ENCODE measurements at places on chromosomes 13 and 19.
A peak's percentile ranks its signal among the peaks of the same experiment; 100 is the strongest.

- no peak for DNase-seq
Measured at GRCh38 chr19:40216013-40216776, 2.0 kb downstream of the TTC9B start.

GRCh38 chr19:56821209-56821608 lies 19.3 kb downstream of the PEG3 start:
- no peak for DNase-seq

- DNase-seq: peak; percentile 36
Measured at GRCh38 chr19:10346509-10346908, 7.1 kb upstream of the ICAM3 start.

GRCh38 chr19:34722353-34722752 lies 11.7 kb upstream of the ZNF181 start:
- no peak for DNase-seq

DNA sequence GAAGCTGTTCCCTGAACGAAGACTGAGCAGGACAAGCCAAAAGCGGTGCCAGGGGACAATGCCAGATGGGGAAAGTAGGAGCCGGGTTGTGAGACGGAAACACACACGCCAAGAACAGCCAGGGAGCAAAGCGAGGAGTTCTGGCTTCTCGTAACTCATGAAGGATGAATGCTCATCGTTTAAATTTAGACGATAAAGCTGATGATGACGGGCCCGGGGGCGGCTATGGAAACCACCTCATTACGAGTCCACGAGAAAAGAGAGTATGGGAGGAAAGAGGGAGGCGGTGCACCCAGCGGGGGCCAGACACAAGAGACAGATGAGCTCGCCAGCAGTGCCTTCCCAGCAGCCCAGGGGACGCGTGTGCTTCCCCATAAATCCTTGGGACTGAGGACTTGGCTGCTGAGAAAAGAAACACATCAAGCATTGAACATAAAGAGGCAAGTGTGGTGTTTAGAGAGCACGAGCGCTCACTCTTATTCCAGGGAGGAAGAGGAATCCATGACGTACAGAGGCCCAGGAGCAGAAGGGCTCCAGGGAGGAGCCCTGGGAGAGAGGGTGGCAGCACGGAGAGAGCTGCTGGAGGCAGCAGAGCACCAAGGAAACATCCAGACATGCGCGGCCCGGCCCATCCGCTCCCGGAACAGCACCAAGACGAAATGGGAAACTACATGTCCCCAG lies 70.7 kb downstream of the EPS15L1 start:
- DNase-seq: no peak

DNA sequence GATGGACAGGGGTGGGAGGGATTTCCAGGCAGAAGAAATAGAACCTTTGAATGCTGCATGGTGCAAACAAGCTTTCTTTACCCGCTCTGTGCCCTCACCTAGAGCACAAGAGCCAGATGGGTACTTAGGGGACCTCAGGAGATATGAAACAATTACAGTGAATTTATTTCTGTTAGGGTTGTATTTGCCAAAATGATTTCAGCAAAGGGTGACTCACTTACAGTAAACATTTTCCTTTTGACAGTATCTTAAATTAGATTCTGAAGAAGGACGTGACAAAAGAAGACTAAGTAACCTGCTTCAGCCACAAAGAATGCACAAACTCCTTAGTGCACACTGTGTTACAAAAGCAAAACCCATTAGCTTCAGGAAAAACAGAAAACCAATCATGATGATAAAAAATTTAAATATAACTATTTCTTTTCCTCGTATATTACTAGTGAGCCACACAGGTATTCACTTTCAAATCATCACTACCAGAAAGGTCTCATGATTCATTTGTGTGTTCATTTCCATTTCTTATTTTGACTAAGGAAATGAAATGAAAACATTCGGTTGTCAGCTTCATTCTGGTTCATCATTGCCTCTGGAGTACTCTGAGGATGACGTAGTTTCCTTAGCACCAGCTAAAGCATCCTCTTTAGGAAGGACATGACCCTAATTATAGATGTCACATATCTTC lies 158.8 kb downstream of the NHLRC3 start:
- DNase-seq: no peak

- no peak for DNase-seq
Measured at GRCh38 chr19:5096536-5096935, 127.6 kb downstream of the KDM4B start.

- no peak for DNase-seq
Measured at GRCh38 chr19:30056580-30056979, 114.5 kb downstream of the URI1 start.

- no peak for DNase-seq
Measured at GRCh38 chr13:61414686-61415057, 977 bp downstream of the PCDH20 start.

DNA sequence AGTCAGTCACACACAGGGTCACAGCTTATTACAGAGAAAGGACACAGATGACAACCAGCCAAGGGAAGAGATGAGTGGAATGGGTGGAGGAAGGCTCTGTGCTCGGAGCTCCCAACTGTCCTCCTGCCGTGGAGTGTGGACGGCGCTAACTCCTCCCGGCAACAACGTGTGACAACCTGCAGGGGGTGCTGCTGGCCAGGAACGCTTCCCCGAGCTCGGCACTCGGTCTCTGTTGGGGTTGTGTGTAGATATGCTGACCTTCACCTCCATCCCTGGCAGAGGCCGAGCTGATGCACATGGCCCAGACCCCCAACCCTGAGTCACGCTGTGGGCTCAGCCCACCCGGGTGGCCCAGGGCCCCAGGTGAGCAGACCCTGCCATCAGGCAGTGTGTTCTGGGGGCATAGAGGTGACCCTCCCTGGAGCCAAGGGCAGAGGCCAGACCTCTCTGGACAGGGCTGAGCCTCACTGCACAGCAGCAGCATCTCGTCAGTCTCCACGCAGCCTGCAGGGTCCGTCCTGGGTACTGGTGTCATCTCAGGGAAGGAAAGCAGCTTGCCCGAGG lies 14.1 kb downstream of the ZNF444 start:
- DNase-seq: peak; percentile 48

- no peak for DNase-seq
Measured at GRCh38 chr19:56808717-56809392, 31.7 kb downstream of the PEG3 start.
